Mononuclear cell (primary cell): ENCODE measurements at places on chromosomes 3 and 15. TPM values are rescaled to one million over a fixed set of nuclear protein-coding genes. Genes with fewer than 3 reads are reported as not detected.

ALDH1A3 gene
- 0.10 TPM for total RNA-seq

RLBP1 gene
- total RNA-seq: not detected

CLSTN2 gene
- not detected for total RNA-seq

STAG1 gene
- total RNA-seq: 40.0 TPM

ITIH1 gene
- total RNA-seq: 0.52 TPM

KBTBD8 gene
- 55.1 TPM for total RNA-seq

ZKSCAN7 gene
- 0.42 TPM for total RNA-seq

ISG20 gene
- 37.8 TPM for total RNA-seq

ZPLD1 gene
- total RNA-seq: not detected

TM4SF1 gene
- 0.84 TPM for total RNA-seq

SEMA5B gene
- total RNA-seq: not detected

TEX55 gene
- not detected for total RNA-seq

LOXL1 gene
- 0.73 TPM for total RNA-seq

CACNA1D gene
- total RNA-seq: 0.84 TPM

RBPMS2 gene
- 0.10 TPM for total RNA-seq

GREM1 gene
- 0.10 TPM for total RNA-seq

ARPP21 gene
- not detected for total RNA-seq

TMEM158 gene
- 1.9 TPM for total RNA-seq

C3orf22 gene
- not detected for total RNA-seq

GUCA1C gene
- total RNA-seq: not detected

PTH1R gene
- not detected for total RNA-seq
